Mammary epithelial cell (primary cell): ENCODE measurements at places on chromosomes 2 and 18. TPM values are rescaled to one million over a fixed set of nuclear protein-coding genes. Genes with fewer than 3 reads are reported as not detected.
A peak's percentile ranks its signal among the peaks of the same experiment; 100 is the strongest.

- DNase-seq: peak; percentile 22
These were observed at the start of gene GALNT13 for GRCh38 chr2:153871231-153872221. Gene GALNT13 (plus strand): TSS chr2:153871922.

- DNase-seq: peak; percentile 64
These were observed 983 bp downstream of the CXXC1 start for GRCh38 chr18:50286391-50287027.

- peak; percentile 93 for DNase-seq
These were observed 191.4 kb downstream of the SPP2 start for GRCh38 chr2:234241656-234242458.

GRCh38 chr18:419541-420175 is 80.8 kb downstream of the COLEC12 start:
- no peak for DNase-seq

DNA sequence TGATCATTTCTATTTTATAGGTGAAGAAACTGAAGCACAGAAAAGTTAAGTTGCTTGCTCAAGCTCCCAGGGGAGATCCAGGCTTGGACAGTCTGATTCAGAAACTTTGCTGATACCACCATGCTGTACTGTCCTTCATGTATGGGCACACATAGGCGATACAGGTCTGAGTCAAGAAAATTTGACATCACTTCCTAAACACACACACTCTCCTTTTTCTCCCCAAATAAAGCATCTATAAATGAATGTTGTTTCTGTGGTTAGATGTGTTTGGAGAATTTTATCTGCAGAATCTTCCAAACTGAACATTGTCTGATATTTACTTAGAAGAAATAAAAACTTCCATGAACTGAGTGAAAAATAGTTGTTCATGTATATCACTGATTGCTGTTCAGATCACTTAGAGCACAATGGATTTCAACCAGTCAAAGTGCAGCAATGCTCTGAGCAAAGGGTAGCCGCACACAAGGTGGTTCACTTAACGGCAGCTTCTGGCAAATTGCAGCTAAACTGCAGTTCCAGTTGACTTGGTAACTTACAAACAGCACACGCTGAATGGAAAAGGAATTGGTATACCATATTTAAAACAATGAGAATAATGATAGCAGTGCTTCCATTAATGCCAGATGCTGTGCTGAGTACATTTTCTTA is 10.0 kb upstream of the AGFG1 start:
- no peak for DNase-seq

- no peak for DNase-seq
These were observed 50.7 kb downstream of the AFTPH start for GRCh38 chr2:64574871-64575270.

DNA sequence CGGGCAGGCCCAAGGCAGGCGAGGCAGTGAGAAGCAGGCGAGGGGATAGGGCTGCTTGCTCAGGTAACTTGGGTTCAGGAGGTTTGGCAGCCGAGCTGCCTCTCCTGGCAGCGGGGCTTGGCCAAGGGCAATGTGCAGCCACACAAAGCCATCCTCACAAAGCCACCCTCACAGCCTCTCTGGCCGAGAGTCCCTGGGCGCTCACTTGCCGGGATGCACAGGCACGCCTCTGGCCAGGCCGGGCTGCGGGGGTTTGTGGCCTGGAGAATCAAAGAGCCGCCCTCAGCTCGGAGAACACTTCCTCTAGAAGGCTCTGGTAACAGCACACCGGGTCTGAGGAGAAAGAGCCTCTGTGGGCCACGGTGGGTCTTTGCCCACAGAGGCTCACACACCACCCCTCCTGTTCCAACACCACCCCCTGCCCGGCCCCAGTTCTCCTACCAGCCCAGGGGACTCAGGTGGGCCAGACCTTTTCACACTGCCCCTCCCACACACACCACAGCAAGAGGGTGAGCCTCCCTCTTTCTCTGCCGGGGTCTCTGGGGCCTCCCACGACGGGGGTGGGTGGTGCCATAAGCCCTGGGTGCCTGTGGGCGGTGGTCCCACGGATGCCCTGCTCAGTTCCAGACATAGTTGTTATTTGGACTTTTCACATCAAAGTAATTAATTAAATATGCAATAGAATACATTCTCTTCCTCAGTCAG is 186.9 kb downstream of the ZFP36L2 start:
- peak; percentile 39 for DNase-seq

DNA sequence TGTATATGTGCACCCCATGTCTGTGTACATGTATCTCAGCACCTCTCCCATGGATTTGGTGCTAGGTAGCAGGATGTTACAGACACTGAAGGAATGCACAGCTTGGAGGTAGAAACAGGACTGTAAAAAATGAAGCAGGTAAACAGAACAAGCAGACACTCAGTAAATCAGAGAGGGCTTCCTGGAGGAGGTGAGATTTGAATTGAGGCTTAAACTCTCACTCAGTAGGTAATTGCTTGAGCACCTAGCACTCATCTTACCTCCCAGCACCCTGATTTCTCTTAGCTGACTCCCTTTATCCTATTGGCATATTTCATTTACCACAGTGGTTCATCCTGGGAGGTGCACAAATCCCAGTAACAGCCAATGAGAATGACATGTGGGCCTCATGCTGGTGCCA is 537.9 kb upstream of the RAB6C start:
- no peak for DNase-seq

DNA sequence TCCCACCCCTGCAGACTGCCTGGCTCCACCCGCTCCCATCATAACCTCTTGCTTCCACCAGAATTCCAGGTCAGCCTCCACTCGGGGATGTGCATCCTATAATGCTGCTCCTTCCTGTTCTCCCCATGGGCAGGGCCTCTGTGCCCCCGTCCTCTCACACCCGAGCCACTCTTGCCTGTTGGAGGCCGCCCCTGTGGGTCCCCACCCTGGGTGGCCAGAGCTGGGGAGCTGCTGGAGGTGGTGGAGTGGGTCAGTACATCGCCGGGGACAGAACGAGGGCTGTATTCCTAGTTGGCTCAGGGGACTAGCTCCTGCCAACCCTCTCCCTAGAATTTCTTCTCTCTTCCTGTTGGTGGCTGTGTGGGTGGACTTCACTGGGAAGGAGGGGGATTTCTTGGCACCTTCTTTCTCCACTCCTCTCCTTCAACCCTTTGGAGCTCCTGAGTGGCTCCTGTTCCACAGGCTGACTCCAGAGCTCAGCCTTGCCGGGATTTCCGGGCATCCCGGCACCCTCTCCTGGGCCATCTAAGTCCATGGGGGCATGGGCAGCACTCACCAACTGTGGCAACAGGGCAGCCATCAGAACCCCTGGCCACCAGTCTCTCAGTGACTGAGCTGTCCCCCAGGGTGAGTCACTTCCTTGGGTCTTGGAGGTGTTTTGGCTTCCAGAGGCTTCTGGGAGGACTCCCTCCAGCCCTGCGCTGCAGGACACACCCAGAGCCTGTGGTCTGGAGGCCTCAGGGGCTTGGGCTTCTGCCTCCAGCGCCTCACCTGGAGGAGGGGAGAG is 88.2 kb upstream of the MCFD2 start:
- no peak for DNase-seq

GRCh38 chr18:49398331-49398730 is 62.1 kb downstream of the DYM start:
- DNase-seq: no peak

- no peak for DNase-seq
These were observed 8.2 kb upstream of the MBD2 start for GRCh38 chr18:54232485-54233227.

DNA sequence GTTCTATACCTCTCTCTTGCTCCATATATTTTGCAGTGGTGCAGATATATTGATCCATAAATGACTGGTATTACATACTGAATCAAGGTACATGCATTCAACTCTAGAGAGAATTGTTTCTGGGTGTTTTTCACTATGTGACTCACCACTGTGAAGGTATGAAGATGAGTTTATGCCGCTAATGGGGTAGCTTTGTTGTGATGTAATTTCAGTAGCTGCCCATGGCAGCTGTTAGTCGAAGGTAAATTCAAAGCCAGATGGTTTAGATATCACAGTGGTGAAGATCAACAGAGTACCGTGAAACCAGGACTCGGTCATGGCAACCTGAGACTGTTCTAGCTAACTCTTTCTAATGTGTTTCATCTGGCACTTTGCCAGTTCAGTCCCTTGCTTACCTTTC is 50.4 kb downstream of the PKP4 start:
- DNase-seq: no peak

DNA sequence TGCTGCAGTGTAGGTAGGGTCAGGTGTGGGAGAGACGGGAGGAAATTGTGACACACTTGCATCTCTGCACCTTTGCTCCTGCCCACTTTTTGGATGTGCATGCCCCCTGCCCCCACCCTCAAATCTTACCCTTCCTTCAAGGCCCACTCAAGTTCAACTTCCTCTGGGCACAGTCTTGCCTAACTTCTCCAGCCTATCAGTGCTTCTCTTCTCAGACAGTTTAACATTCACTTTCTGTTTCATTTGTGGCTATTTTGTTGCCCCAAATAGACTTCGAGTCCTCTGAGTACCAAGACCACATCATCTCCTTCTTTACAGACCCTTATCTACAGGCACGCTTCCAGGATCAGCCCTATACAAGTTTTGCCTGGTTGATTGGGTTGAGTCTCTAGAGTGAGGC is 2.7 kb downstream of the ST8SIA5 start:
- no peak for DNase-seq

DNA sequence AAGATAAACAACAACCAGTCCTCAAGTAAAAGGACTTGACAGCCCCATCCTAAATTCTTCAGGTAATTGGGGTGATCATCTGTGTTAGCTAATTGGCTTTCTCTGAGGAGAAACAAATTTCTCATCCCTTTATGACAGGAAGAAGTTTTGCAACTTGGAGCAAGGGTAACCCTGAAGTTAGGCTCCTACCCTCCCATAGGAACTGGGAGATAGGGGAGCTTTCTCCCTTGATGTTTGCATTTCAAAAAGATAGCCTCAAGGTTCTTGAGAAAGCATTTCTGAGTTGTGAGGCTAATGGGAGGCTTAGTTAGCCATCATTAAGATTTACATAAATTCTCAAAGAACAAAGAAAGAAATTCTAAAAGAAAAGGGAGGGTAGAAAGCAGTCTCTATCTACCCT is 95.4 kb downstream of the MAP2 start:
- DNase-seq: no peak

DNA sequence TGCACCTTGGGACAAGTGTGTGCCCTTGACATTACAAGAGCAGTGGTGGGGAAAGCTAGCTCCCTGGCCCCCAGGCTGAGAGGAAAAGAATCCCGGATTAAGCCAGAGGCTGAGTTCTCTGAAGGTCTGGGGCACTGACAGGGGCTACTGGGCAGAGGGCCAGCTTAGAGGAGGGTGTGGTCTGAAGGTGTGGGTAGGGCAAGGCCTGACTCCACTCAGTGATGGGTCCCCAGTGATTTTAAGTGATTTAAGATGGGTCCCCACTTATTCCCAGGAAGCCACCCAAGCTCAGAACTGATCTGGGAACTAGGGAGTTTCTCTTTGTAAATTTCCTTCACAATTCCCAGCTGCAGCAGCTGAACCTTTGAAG is 8.8 kb downstream of the TMEM37 start:
- DNase-seq: no peak

- no peak for DNase-seq
These were observed 238.3 kb downstream of the PRKCE start for GRCh38 chr2:45889620-45890370.

DNA sequence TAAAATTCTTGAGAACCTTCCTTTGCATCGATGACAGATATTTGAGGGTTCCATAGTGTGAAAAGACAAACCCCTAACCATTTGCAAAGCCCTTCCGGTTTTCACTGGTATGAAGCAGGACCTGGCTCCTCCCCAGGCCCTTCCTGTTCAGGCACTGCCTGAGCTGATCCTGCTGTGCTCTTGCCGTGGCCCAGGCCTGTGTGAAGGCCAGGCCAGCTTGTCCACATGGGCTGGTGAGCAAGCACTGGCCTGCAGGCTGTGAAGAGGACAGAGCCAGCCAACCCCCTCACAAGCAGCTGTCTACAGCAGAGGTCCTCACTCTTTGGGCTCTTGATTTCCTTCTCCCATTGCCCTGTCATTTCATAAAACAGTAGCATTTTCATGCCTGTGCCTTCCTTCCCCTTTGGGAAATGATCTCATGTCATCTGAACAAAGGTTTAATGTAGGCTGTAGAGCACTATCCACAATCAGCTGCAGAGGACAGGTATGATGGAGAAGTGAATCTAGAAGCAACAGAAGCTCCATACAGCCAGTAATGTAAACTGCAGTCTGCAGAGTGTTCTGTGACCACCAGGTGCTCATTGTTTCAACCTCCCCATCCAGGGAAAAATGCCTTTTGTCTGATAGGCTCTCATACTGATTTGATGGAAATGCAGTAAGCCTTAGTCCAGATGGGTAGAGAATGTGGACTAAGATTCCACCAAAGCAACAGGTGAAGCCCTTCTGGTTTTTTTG is 19.8 kb downstream of the MPHOSPH10 start:
- DNase-seq: peak; percentile 28

GRCh38 chr2:176931588-176932563 is 280.7 kb upstream of the HNRNPA3 start:
- peak; percentile 39 for DNase-seq

- DNase-seq: peak; percentile 81
These were observed 3.7 kb upstream of the MFSD6 start for GRCh38 chr2:190404487-190404886.

- peak; percentile 66 for DNase-seq
These were observed 72.0 kb upstream of the TMEM178A start for GRCh38 chr2:39593439-39594393.

DNA sequence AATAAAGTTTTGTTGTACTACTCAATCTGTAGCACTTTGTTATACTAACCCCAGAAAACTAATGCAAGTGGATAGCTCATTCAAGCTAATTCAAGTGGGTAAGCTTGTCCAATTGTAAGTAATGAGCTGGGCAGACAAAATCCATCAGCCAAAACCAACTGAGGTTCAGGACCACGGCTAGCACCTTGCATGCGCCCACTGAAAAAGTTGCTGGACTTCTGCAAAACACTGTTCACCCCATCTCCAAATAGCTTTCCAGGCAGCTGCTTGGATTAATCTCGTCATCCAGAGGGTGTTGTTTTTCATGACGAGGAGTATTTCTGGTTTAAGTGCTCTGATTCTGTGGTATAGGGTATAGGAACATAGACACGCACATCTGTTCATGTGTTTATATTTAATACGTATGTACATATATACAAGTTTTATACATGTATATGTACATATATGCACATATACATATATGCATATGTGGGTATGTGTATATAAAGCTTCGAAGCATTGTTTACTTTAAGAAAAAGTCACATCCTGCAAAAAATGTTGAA is 307.5 kb downstream of the GALR1 start:
- DNase-seq: no peak

The PARD3B gene
- 0.19 TPM for polyA plus RNA-seq

The GYPC gene
- 1.00 TPM for polyA plus RNA-seq

The TBR1 gene
- not detected for polyA plus RNA-seq

The CBLN2 gene
- not detected for polyA plus RNA-seq

The CNGA3 gene
- polyA plus RNA-seq: not detected

The SERPINB11 gene
- polyA plus RNA-seq: not detected

The DSG1 gene
- polyA plus RNA-seq: 0.07 TPM

The CRACDL gene
- polyA plus RNA-seq: 4.7 TPM

The MLPH gene
- 16.1 TPM for polyA plus RNA-seq

The PPP1CB gene
- polyA plus RNA-seq: 78.5 TPM

The IWS1 gene
- 30.9 TPM for polyA plus RNA-seq

The VIT gene
- 0.08 TPM for polyA plus RNA-seq

The LYG1 gene
- 0.51 TPM for polyA plus RNA-seq

The C2orf15 gene
- polyA plus RNA-seq: 0.82 TPM
